ENCODE measurements at places on chromosomes 5 and 9.

DNA sequence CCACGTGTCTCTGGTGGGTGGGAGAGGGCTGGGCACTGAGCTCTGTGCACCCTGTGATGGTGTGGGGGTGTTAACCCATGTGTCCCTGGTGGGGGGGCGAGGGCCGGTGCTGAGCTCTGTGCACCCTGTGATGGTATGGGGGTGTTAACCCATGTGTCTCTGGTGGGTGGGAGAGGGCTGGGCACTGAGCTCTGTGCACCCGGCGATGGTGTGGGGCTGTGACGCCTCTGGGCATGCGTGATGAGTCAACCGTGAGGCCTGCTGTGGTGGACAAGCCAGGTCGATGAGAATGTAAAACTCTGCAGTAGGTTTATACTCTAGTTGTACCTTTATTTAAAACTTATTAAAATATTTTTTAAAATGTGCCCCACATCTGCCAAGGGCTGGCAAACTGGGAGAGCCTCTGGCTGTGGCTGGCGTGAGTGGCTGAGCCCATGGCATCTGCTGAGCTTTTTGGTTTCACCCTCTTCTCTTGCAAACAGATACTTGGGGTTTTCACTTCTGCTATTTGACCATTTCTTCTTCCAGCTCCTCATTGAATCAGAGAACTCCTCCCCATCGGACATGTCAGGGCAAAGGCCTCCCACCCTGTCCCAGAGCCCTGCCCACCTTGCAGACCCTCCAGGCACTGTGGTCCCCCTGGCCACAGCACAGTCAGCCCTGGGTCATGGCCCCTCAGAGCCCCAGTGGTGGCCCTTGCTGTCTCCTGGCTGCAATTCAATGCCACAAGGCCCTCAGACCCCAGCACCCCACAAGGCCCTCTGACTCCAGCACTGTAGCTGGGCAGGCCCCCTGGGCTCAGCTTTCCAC, 18.5 kb upstream of the EXOC3 start:
- DNase-seq = no peak

DNA sequence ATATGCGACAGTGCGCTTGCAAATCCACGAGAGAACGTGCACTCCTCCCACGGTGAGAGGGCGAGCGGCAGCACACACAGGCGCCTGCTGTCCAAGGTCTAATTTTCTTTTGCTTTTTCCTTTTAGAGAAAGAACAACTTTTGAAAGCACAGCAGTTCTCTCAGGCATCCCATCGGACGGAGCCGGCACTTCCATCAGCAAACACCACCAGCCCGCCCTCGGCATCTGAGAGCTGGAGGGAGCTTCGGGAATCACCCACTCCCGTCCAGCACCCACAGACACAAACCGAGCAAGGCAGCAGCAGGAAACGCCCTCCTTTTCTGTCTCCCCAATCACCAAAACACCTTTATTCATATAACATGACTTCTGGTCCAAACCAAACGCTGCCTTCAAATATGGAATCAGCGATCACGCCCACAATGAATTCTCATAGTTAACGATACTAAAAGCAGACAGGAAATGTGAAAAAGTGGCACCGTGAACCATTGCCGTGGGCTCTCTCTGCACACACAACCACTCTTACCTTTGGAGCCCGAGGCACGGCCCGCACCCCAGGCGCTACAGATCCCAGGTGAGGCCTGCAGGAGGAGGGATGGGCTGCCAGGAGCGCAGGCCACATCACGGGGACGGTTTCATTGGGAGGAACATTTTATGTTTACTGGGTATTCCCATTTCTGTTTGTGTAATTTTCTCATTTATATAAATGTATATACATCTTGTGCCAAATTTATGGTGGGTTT, 14.2 kb downstream of the LPCAT1 start:
- DNase-seq = no peak

GRCh38 chr9:115507148-115507547, 389.2 kb upstream of the TNC start:
- DNase-seq = no peak

GRCh38 chr9:89351584-89352300, 33.4 kb downstream of the SECISBP2 start:
- no peak for DNase-seq

- no peak for DNase-seq
Observed at GRCh38 chr5:89988129-89988810, 421.3 kb downstream of the CETN3 start.

DNA sequence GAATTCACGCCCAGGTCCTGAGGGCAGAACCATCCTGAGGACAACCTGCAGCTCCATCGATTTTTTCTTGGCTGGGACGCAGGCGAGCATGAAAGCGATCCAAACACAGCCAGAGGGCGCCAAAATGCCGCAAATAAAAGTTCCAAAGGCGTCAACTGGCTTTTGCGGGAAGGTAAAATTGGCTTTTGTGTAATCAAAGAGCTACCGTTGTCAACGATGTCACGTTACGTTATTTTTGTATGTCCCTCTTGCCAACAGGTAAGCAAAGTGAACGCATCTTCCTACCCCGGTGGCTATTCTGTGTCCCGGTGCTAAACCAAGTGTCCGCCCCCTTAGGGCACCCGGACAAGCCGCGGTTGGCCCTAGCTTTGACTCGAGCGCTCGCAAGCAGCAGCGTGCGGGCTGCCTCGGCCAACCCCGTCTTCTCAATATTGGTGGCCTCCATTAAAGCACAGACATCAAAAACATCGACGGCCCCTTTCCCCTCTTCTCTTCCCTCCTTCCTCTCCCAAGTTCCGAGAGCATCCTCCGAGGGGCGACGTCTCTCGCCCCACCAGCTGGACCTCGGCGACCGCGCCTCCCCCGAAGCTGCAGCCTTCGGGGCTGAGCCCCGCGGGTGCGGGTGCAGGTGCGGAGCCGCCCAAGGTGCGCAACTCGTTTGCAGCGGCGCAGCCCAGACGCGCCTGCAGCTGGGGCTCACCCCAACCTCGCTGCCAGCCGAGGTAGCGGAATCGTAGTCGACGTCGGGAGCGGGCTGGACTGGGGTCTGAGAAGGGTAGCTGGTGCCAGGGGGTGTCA, 1.1 kb upstream of the BASP1 start:
- no peak for DNase-seq

DNA sequence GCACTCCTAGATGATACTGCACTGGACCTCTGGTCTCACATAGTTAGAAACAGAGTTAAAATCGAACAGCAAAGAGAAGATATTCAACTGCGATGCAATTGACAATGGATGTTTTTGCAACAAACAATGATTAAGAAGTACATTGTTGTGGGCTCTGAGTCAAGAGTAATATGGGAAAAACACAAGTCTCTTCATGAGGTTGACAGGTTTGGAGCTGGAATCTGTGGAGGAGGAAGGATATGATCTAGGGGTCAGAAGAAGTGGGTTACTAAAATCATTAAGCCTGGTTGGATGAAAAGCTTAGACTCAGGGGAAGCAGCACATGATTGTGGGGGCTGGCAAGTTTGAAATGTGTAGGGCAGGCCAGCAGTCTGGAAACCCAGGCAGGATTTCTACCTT, 53.1 kb downstream of the PDCD1LG2 start:
- no peak for DNase-seq

GRCh38 chr5:6676702-6677101, 36.5 kb upstream of the TENT4A start:
- DNase-seq = no peak

DNA sequence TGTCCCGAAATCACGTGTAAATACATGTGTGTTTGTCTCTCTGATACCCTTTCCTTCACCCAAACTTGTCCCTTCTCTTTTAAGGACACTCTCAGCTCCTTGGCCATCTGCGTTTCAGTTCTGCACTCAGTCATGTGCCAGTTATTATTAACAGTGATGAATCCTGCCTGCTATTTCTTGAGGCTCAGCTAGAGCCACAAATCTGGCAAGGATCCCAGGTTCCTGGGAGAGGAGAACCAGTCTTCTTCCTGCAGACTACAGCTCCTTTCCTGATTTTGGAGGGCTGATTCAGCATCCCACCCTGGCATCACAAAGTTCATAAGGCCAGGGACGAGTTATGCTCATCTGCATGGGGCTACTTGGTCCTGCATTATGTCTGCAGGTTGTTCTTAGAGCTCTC, 5.6 kb downstream of the MAMDC2 start:
- no peak for DNase-seq

DNA sequence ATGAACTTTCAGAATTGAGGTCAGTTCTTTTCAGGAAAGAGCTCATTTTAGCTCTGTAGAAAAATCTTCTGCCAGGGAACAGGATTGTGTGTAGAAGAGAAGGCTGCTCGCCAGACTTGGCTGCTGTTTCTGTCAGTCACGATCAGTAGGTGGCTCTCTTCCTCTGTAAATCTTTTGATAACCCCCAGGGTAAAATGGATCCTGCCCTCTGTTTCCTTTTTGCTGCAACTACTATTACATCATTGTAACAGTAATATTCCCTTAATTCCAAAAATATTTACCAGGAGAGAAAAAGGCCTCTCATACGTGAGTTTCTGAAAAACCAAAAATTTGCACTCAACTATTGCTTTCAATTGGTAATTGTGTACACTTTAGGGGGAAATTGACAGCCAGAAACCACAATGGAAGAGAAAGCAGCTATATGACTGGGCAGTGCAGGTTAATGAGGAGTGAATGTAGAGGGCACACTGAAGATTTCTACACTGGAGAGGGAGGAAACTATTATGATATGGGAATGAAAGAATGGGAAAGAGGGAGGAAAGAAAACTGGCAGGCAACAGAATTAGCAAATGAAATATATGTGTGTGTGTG, 12.3 kb downstream of the IFNA21 start:
- peak; percentile 27 for DNase-seq

GRCh38 chr5:104533498-104533897, 970.9 kb upstream of the NUDT12 start:
- DNase-seq = no peak

DNA sequence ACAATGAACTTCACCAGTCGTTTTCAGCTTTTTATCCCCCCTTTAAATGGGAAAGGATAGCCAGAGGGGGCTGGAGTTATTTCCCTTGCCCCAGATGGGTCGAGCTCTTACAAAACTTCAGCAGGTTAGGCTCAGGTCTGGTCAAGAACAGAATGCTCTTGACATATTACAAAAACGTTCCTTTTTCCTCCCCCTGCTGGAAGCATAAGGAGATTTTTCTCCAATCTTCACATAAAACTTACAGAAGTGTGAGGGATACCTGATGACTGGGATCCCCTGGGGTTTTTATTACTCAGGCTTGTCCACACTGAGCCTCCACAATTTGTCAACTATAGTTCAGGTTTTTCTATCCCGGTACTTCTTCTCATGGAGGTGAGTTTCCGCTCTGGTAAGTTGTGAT, 60.8 kb downstream of the CSF2 start:
- no peak for DNase-seq

DNA sequence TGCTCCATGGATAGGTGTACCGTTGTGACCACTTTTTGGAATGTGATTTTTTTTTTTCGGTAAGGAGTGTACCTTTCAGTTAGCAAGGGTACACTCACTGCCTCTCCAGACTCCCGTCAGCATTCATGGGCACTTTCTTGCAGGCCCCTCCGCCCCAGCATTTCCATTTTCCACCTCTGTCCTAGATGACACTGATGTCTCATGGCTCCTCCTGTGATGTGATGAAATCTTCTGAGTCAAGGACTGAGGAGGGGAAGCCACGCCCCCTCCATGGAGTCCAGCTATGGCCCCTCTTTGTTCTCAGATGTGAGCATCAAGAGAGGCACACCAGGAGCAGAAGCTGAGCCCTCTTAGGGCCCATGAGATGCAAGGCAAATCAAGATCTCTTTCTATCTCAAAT, 61.8 kb downstream of the CTSL start:
- no peak for DNase-seq

- DNase-seq = no peak
Observed at GRCh38 chr5:111311666-111312065, 87.5 kb downstream of the CAMK4 start.

- DNase-seq = no peak
Observed at GRCh38 chr5:142800776-142801494, 30.8 kb downstream of the ARHGAP26 start.

DNA sequence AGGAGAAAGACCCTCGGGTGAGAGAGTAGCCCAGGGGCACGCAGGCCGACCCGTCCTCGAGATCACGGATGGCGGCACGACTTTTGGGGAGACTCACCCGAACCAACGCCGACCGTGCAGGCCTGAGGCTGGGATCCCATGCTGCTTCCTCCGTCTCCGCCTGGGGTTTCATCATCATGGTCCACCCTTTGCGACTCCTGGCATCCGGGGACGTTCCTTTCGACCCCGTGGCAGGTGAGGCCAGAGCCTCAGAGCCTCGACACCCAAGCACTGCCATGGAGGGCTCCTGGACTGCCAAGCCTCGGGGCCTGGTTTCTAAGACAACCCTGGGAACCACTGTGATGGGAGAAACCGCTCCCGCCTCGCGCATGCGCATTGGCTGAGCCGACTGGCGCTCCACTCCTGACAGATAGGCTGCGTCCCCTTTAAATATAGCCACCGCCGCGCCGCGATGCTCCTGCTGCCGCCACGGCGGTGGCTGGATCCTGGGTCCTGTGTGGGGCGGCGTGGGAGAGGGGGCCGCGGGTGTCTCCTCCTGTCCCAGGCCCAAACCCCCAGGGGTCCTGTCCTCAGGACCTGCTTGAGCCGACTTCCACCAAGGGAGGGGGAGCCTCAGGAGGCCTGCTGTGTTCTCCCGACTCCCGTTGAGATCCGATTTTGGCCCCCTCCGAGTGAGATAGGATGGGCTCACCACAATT, 481.6 kb downstream of the SPATA31A7 start:
- no peak for DNase-seq

Measured in iPS DF 6.9 (cell line).